ENCODE measurements at places on chromosomes 7 and 10.
A peak's percentile ranks its signal among the peaks of the same experiment; 100 is the strongest.

DNA sequence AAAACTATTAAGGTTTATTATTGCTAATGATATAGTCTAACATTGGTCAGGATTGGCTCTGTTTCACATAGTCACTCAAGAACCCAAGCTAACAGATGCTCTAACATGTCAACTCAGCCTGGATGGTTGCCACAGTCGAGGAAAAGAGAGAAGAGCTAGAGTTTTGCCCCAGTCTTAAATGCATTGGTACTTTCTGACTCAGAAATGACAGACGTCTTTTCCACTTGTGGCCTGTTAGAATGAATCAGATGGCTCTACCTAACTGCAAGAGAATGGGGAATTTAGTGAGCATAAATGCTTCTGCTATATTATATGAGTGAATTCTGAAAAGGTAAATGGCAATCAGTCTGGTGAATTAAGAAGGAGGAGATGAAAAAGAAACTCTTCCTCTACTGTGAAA, 13.9 kb downstream of the HECTD2 start:
- no peak for DNase-seq

DNA sequence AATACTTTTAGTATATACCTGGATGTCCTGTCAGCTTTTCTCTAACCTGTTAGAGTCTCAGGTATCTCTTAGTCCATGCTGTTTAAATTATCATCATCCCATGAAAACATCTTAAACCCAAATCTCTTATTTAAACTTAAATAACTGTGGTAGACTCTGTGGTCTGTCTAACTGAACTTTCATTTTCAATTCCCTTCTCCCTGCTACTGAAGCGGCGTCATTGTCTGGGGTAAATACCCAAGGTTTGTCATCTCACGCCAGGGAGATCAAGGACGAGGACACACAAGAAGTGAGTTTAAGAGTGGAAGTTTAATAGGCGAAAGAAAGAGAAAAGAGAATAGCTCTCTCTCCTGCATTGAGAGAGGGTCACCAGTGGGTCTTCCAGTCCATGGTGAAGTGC, 804.4 kb upstream of the CELF2 start:
- DNase-seq, result no peak

GRCh38 chr7:109532262-109532992, 962.8 kb downstream of the DNAJB9 start:
- no peak for DNase-seq

GRCh38 chr7:123709525-123709924, 39.3 kb downstream of the WASL start:
- DNase-seq, result no peak

DNA sequence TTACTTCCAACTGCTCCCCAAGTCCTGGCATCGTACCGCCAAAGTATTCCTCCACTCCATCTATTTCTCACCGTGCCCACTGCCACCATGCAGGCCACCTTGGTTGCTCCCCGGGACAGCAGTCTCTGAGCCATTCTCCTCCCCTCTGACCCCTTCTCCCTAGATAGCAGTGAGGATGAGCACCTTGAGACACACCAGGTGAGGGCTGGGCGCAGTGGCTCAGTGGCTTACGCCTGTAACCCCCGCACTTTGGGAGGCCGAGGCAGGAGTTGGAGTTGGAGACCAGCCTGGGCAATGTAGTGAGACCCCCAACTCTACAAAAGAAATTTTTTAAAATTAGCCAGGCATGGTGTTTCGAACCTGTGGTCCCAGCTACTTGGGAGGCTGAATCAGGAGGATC, 4.2 kb downstream of the SLC29A4 start:
- DNase-seq, result no peak

GRCh38 chr7:49386792-49387191, 386.6 kb upstream of the VWC2 start:
- no peak for DNase-seq

DNA sequence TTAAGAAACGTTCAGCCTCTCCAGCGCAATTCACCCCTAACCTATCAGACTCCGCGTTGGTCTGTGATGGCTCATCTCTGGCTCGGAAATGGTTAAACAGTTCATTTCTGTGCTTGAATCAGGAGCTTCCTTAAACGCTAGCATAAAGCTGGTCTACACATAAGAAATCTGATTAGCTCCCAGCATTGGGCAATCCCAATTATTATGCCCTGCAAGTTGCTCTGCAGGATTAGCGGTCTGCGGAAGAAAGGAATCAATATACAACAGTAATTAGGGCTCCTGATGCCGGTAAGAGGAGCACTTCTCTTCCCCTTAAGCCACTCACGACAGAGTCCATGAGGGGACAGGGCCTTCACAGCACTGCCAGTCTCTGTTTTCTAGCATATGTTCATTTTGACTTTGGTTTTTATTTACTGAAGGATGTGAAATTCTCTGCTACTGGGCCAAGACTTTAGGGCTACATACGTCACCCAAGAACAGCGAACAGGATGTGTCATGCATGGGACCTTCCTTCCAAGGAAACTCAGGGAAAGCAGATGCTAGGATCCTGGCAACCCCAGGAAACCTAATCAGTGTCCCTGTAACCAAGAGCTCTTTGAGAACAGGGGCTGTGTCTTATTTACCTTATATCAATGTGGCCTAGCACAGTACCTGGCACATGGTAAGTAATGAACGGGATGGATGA, 324.4 kb downstream of the KCNMA1 start:
- no peak for DNase-seq

- DNase-seq, result no peak
These were observed 52.1 kb downstream of the SH2D4B start for GRCh38 chr10:80589726-80590373.

GRCh38 chr10:97376413-97376812, 24.7 kb downstream of the RRP12 start:
- DNase-seq, result peak; percentile 54

DNA sequence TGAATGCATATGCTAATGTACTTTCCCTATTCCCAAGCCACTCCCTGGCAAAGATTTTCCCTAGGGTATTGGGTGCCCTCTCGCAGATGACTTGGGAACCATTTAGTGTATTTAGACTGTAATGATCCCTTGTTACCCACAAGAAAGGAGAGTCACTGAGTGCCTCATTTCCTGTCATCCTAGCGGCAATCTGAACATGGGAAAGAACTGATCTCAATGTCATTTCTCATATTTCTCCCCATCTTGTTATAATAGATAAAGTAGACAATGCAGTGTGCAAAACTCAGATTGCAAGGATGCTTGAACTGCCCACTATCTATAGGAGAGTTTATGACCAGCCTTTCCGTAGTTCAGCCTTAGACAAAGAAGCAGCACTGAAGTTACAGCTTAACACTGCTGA, 123.3 kb downstream of the MICU1 start:
- no peak for DNase-seq

DNA sequence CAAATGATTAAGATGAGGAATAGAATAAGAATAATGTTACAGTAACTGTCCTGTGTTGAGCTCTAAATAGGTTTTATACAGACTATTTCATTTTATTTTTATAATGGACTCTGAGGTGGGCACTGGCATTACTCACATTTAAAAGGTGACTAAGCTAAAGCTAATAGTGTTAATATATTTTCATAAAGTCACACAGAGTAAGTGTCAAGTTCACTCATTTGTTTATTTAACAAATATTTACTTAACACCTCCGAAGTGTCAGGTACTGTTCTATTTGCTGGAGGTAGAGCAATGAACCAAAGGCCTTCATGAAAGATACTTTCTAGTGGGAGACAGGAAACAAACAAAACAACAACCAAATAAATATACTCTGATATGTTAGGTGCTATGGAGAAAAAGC, 44.0 kb downstream of the ASB4 start:
- no peak for DNase-seq

DNA sequence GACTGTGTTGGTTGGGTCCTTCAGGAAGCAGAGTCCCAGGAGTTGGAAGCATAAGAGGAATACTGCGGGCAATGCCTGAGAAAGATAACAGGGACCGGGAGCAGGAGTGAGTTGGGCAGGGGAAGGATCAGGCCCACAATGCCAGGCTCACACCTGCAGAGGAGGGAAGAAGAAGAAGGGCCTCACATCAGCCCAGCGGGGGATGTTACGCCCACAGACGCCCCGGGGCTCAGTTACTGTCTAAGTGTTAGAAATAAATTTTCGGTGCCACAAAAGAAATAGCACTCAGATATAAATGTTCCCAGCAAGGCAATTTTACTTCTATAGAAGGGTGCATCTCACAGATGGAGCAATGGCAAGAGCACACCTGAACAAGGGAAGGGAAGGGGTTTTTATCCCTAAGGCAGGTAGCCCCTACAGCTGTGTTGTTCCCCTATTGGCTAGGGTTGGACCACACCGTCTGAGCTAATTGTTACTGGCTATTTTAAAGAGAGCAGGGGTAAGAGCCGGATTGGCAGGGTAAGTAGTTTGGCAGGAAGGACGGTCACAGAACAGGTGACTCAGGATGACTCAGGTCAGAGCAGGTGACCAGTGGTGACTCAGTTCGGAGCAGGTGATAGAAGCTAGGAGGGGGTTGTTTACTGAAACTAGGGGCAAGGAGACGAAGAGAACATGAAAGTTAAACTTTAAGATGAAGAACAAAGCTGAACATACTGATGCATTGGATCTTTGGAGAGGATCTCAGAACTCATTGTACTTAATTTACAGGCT, at the start of gene NOS3:
TSS of gene NOS3 (plus strand) at position 602 of the 771 bp plus-strand sequence. CDS start 2,787 bp downstream, outside the sequence.
- no peak for DNase-seq

- no peak for DNase-seq
These were observed 36.9 kb upstream of the GSDME start for GRCh38 chr7:24793982-24794648.

DNA sequence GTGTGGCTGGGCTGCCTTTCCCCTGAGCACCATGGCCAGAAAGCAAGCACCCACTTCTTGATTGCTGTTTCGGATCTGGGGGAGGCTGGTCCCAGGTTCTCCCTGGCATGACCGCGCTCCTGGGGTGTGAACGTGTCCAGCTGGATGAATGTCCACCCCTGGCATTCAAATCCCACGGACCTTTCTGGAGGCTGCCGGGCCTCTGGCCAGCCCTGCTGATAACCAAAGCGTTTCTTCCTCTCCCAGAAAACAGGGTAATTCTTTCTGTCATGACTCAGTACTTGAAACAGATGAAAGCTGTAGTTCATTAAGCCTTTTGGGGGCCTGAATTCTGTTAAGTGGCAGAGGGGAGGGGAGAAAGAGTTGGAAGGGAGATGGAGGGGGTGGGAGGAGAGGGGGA, 73.1 kb upstream of the SAMD8 start:
- no peak for DNase-seq

DNA sequence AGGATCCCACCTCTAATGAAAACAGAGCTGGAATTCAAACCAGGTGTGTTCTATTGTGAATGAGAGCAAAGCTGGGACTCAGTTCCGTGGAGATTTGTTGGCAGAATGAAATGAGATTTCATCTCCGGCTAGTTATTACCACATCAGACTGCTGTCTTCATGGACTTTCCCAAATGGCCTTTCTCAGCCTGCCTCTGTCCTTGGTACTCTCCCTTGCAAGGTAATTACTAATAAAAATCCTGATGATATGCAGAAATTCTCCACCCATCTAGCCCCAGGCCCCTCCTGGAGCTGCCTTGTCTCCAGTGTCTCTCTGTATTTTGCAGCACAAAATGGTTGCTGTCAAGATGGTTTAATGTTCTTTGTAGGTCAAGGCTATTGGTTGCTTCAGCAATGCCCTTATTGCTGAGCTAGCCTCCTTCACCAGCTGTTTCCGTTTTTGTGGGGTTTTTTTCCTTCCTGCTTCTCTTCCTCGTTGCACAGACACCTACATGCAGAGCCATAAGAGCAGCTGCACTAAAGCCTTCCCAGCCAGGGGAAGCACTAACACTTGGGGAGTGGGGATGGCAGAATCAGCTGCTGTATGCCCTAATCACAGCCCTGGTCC, 185.0 kb upstream of the GHITM start:
- DNase-seq, result no peak

Measured in HL-60 (cell line).